ENCODE measurements at places on chromosomes 7 and 10.

DNA sequence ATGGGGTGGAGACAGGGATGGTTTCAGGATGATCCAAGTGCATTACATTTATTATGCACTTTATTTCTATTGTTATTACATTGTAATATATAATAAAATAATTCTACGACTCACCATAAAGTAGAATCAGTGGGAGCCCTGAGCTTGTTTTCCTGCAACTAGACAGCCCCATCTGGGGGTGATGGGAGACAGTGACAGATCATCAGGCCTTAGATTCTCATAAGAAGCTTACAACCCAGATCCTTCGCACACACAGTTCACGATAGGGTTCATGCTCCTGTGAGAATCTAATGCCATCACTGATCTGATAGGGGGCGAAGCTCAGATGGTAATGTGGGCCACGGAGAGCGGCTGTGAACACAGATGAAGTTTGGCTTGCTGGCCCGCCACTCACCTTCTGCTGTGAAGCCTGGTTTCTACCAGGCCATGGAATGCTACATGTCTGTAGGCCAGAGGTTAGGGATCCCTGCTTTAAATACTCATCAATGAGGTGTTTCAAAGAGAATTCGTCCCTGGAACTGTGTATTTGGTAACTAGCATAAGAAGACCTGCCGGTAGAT, 21.2 kb upstream of the PRKCQ start:
- no peaks in the 10 kb centered on the region for H3K36me3 ChIP-seq
- no peak overlapping the region for H3K27ac ChIP-seq
- H3K4me1 ChIP-seq: no peaks in the 10 kb centered on the region

DNA sequence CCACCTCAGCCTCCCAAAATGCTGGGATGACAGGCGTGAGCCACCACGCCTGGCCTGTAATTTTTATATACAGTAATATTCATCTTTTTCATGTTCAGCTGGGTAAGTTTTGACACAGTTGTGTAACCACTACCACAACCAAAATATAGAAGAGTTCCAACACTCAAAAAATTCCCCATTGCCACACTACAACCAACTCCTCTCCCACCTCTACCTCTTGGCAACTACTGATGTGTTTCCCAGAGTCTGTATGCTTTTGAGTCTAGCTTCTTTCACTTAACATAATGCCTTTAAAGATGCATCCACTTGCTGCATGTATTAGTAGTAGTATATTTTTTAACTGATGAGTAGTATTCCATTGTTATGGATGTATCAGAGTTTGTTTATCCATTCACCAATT, 90.7 kb downstream of the SRPK2 start:
- peaks cover 16% of the 10 kb centered on the region for H3K4me1 ChIP-seq
- H3K4me3 ChIP-seq: no peak overlapping the region
- DNase-seq: no peak
- no peaks in the 10 kb centered on the region for H3K27me3 ChIP-seq
- no peaks in the 10 kb centered on the region for H3K36me3 ChIP-seq

DNA sequence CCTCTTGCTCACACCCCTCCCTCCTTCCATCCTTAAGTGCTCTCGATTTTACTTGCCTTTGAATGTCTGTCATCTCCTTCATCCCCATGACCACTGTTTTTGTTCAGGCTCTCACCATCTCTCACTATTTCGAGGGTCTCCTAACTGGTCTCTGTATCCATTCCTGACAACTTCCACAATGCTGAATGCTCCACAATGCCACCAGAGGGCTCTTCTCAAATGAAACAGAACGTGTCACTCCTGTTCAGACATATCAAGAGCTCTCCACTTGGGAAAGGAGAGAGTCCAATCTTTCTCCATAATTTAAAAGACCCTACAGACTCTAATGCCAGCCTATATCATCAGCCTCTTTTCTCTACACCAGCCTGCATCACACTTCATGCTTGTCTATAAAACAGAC, 9.0 kb upstream of the SLC13A1 start:
- no peaks in the 10 kb centered on the region for H3K36me3 ChIP-seq
- H3K27me3 ChIP-seq: no peaks in the 10 kb centered on the region
- H3K4me1 ChIP-seq: no peaks in the 10 kb centered on the region

GRCh38 chr7:40493609-40494051, 358.8 kb downstream of the SUGCT start:
- H3K4me3 ChIP-seq: no peak overlapping the region
- H3K27me3 ChIP-seq: no peaks in the 10 kb centered on the region
- no peaks in the 10 kb centered on the region for H3K36me3 ChIP-seq
- no peaks in the 10 kb centered on the region for H3K4me1 ChIP-seq

DNA sequence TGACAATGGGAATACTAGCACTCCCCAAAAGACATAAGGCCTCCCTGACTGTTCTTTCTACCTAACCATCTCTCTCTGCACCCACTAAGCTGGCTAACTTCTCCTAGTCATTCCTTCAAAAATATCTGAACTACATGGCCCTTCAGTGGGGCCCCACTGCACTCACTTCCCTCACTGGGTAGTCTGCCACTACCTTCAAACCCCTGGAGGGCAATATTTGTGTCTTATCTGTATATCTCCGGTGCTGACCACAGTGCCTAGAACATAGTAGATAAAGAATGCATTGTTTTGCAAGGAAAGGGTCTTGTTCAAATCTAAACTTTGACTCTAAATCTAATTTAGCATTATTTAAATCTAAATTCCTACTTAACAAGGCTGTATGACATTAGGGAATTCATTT, 44.3 kb downstream of the CACUL1 start:
- no peak for DNase-seq
- no peak overlapping the region for H3K27ac ChIP-seq
- H3K4me1 ChIP-seq: no peaks in the 10 kb centered on the region
- no peak overlapping the region for H3K4me3 ChIP-seq
- H3K36me3 ChIP-seq: no peaks in the 10 kb centered on the region

- H3K27ac ChIP-seq: peak overlapping the region; percentile 43
- H3K36me3 ChIP-seq: peaks cover 1% of the 10 kb centered on the region
- H3K27me3 ChIP-seq: no peaks in the 10 kb centered on the region
Measured at GRCh38 chr7:131076711-131077181, 250.9 kb upstream of the MKLN1 start.

DNA sequence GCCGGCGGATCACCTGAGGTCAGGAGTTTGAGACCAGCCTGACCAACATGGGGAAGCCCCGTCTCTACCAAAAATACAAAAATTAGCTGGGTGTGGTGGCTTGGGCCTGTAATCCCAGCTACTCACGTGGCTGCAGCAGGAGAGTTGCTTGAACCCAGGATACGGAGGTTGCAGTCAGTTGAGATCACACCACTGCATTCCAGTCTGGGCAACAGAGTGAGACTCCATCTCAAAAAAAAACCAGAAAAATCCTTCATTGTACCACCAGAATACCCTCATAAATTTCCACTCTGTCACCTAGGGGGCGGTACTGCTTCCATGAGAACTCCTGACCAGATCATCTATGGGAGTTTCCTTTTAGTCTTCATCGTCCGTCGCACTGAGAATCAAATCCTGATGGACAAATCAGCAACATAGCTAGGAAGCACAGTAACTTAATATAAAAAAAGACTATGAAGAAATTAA, 225.8 kb upstream of the KLF14 start:
- H3K36me3 ChIP-seq: no peaks in the 10 kb centered on the region
- no peak overlapping the region for H3K27ac ChIP-seq
- H3K4me1 ChIP-seq: peaks cover 24% of the 10 kb centered on the region
- H3K4me3 ChIP-seq: no peak overlapping the region
- peak; percentile 14 for DNase-seq
- no peaks in the 10 kb centered on the region for H3K27me3 ChIP-seq

- H3K4me1 ChIP-seq: no peaks in the 10 kb centered on the region
- no peak overlapping the region for H3K4me3 ChIP-seq
- no peak overlapping the region for H3K27ac ChIP-seq
- H3K27me3 ChIP-seq: no peaks in the 10 kb centered on the region
- no peaks in the 10 kb centered on the region for H3K36me3 ChIP-seq
Measured at GRCh38 chr7:3710531-3710930, 409.5 kb downstream of the SDK1 start.

GRCh38 chr7:96579119-96579518, 130.5 kb downstream of the SEM1 start:
- H3K4me3 ChIP-seq: no peak overlapping the region
- no peaks in the 10 kb centered on the region for H3K4me1 ChIP-seq
- no peak for DNase-seq

GRCh38 chr7:142372727-142373126, 114.9 kb upstream of the PRSS58 start:
- H3K4me1 ChIP-seq: no peaks in the 10 kb centered on the region
- H3K36me3 ChIP-seq: no peaks in the 10 kb centered on the region
- no peak overlapping the region for H3K27ac ChIP-seq
- no peak for DNase-seq
- H3K4me3 ChIP-seq: no peak overlapping the region

DNA sequence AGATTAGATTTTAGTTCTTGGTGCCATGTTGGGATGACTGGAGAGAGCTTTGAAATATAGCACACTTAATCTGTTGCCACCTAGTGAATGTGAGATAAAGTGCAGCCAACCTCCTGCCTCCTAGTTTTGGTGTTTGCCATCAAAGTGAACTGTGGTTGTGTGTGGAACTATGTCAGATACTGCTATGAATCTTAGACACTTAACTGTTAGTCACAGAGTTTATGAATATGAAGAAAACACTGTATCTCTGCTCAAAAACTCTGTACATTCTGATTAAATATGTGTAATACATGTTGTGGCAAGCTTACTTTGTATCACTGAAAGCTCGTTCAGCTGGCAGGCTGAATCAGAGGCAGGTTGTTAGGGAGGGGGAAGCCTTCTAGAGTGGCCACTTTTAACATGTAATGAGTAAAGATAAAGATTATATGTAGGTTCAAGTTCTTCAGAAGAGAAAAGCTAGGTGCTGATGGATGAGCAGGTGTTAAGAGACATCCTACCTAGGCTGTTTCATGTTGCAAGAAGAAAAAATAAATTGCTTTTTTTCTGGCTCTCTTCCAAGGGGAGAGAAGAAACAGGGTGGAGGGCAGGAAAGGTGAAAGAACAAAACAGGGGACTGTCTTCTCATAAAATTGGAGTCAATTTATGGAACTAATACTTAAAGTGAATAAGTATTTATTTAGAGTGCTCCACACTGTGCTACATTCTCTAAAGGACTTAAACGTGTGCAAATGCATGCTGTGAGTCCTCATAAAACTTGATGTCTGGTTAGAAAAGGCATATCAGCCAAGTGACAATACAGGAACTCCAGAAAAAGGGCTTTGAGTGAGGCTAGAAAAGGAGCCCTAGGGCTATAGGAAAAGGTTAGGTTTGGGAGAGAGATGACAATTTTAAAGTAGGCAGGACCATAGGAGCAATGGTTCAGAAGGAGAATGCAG, 14.1 kb upstream of the LAMB1 start:
- H3K36me3 ChIP-seq: no peaks in the 10 kb centered on the region
- DNase-seq: peak; percentile 55
- no peak overlapping the region for H3K4me3 ChIP-seq
- no peaks in the 10 kb centered on the region for H3K27me3 ChIP-seq

DNA sequence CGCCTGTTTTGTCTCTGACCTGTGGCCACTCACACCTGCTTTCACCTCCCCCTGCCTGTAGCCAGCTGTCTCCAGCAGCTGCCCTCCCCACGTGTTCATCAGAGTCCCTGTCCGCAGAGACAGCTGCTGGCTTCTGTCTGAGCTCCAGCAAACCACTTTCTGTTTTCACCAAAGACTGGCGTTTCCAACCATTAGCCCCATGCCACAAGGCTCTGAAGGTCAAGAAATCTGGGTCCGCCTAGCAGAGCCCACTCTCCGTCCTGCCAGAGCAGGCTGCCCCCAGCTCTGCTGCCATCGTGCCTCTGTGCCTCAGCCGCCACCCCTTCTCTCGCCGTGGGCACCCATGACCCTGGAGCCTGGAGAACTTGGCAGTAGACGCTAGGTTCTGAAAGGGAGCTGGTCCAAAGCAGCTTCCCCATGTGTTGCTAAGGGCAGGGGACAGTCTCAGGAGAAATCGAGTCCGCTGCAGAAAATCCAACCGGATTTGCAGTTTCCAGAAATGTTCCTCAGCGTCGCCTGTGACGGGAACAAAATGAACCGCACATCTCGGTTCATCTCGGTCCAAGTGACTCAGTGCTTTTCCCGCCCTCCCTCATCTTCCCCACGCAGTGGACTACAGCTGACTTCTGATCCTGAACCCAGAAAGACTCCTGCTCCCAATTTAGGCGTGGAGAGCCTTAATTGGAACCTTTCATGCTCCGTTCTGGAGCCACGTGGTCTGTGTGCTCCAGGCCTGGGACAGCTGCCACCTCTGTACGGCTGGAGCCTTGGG, 28.0 kb downstream of the TMEM120A start:
- no peak for DNase-seq
- no peak overlapping the region for H3K4me3 ChIP-seq
- H3K27ac ChIP-seq: no peak overlapping the region
- no peaks in the 10 kb centered on the region for H3K27me3 ChIP-seq

DNA sequence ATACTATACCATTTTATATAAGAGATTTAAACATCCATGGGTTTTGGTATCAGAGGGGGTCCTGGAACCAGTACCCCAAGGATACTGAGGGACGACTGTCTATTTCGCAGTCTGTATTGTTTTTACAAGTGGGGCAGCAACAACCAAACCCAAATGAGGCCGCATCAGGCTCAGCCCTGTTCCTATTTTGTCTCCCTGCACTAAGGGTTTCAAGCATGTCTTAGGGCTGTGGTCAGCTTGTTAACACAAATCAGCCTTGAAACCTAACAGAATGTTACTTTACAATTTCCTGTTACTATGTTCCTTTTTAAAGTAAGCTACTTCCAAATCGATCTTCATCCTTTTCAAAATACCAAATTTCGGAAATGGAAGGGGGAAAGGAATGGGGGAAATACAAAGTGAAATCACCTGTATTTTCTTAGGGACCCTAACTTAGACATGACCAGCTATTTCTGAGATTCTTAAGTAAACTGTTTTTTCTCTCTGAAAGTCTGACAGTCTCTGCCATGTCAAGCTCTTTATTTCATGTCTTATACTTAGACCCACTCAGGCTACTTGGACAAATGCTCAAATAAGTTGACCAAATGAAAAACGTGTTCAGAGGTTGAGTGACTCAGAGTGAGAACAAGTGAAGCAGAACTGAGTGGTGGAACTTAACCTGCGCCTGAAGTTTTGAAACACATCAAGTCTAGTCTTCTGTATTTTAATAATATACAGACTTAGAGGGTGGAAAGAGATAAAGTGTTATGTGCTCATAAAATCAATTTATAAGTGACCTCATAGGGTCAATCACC, 75.8 kb downstream of the C1GALT1 start:
- no peaks in the 10 kb centered on the region for H3K36me3 ChIP-seq
- H3K4me1 ChIP-seq: peaks cover 20% of the 10 kb centered on the region
- H3K27me3 ChIP-seq: no peaks in the 10 kb centered on the region
- no peak overlapping the region for H3K27ac ChIP-seq

GRCh38 chr7:13151978-13152377, 464.5 kb downstream of the ARL4A start:
- no peaks in the 10 kb centered on the region for H3K27me3 ChIP-seq
- DNase-seq: no peak
- H3K27ac ChIP-seq: no peak overlapping the region
- H3K36me3 ChIP-seq: no peaks in the 10 kb centered on the region
- H3K4me3 ChIP-seq: no peak overlapping the region

- no peak overlapping the region for H3K4me3 ChIP-seq
- peaks cover 37% of the 10 kb centered on the region for H3K27me3 ChIP-seq
- no peak for DNase-seq
- H3K27ac ChIP-seq: no peak overlapping the region
- no peaks in the 10 kb centered on the region for H3K36me3 ChIP-seq
- H3K4me1 ChIP-seq: no peaks in the 10 kb centered on the region
Measured at GRCh38 chr10:129417870-129418269, 49.2 kb upstream of the MGMT start.

Measured in HepG2 (cell line).